ENCODE measurements at places on chromosomes 2 and 18.

GRCh38 chr2:88614497-88615157, 12.6 kb downstream of the EIF2AK3 start:
- no peak for DNase-seq

GRCh38 chr2:168256448-168256847, 9.1 kb upstream of the STK39 start:
- DNase-seq: no peak

GRCh38 chr18:60500960-60501359, 128.4 kb upstream of the MC4R start:
- no peak for DNase-seq

DNA sequence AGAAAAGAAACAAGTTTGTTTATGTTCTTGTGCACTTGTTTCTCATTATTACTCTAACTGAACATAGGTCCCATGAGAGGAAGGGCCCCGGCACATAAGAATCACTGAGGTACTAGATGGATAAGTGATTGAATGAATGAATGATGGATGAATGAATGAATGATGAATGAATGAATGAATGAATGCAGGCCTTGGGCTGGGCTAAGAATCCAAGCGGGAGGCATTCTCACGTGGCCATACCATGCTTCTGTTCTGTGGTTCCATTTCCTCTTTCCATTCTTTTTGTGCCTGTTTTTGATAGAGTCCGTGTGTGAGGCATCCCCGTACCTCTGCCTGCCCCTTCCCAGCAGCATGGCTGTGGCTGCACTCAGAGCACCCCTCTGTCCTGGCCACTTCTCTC, 94.8 kb downstream of the SH3BP4 start:
- no peak for DNase-seq

- peak; percentile 11 for DNase-seq
Measured at GRCh38 chr2:128623776-128624761, 305.4 kb upstream of the HS6ST1 start.

- no peak for DNase-seq
Measured at GRCh38 chr18:35572644-35573043, 8.9 kb upstream of the GALNT1 start.

DNA sequence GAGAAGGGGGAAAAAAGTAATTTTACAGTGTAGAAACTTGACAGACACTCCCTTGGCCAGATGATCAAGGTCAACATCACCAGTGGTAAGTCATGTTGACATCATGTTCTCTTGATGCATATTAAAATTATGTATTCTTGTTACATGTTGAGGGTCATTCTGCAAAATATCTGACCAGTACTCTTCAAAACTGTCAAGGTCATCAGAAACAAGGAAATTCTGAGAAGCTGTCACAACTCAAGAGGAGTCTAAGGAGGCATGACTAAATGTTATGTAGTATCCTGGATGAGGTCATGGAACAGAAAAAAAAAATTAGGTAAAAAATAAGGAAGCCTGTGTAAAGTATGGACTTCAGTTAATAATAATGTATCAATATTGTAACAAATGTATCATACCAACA, 6.3 kb downstream of the SGPP2 start:
- no peak for DNase-seq

GRCh38 chr2:55705027-55705653, 11.5 kb upstream of the PNPT1 start:
- DNase-seq: no peak

- no peak for DNase-seq
Measured at GRCh38 chr18:35132021-35132902, 91.0 kb downstream of the MAPRE2 start.

- no peak for DNase-seq
Measured at GRCh38 chr18:76678248-76678647, 144.1 kb upstream of the ZNF236 start.

GRCh38 chr18:42113529-42114191, 158.6 kb downstream of the PIK3C3 start:
- DNase-seq: no peak

DNA sequence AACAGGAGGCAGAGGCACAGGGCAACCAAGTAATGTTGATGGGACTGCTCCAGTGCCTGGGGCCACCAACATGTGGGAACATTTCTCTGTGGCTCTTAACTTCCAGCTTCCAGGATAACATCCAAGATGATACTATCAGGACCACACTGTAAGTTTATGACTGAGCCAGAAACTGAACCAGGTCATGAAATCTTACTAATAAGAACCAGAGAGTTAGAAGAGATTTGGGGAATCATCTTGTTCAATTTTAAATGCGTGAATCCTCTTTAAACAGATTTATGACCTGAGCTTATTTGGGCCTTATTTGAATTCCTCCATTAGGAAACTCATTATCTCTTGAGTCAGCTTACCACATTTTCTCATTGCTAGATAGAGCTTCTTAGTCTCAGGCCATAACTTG, 45.0 kb downstream of the MAP2 start:
- no peak for DNase-seq

DNA sequence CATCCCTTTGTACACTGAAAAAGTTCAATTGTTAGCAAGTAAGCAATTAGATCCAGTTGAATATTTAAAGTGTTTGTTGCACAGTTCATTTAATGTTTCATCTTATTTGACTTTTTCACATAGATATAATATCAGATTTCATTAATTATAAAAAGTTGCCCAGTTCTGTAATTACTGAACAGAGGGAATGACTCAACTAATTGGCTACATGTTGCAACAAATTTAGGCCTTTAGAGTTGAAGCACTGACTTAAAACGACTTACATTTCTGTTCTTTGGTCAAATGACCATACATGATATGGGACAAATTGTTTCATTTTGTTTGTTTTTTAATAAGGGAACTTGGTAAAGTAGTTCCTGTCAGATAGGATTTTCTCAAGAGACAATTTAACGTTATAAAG, 68.5 kb upstream of the FAM117B start:
- no peak for DNase-seq

- no peak for DNase-seq
Measured at GRCh38 chr2:57160976-57161375, 885.6 kb upstream of the VRK2 start.

GRCh38 chr18:66317243-66318090, 286.4 kb downstream of the CDH19 start:
- DNase-seq: no peak

- no peak for DNase-seq
Measured at GRCh38 chr2:169007941-169008340, 23.2 kb downstream of the ABCB11 start.

- DNase-seq: no peak
Measured at GRCh38 chr2:11573418-11574175, 39.8 kb downstream of the GREB1 start.

All from activated naive CD4-positive, alpha-beta T cell treated with anti-CD3 and anti-CD28 coated beads, Interleukin-2, amount 50 U/mL, for 72 hours (primary cell).